Epithelial cell of prostate (primary cell): ENCODE measurements at places on chromosomes 12 and 14.

DNA sequence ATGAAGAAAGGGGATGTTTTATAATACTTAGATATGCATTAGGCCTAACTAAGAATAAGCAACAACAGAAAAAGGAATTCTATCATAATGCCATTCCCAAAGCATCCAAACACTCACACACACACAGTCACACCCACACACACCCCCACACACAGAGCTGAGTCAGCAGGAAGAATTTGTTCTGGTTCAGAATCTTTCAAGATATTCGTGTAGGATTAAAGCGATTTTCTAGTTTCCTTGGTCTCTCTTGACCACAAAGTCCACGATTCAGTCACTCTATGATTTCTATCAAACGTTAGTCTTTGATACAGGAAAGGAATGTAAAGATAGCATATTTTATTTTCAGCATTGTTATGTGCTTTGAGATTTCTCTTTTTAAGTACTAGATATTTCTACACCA is 382.6 kb upstream of the DCN start:
- no peak for DNase-seq

DNA sequence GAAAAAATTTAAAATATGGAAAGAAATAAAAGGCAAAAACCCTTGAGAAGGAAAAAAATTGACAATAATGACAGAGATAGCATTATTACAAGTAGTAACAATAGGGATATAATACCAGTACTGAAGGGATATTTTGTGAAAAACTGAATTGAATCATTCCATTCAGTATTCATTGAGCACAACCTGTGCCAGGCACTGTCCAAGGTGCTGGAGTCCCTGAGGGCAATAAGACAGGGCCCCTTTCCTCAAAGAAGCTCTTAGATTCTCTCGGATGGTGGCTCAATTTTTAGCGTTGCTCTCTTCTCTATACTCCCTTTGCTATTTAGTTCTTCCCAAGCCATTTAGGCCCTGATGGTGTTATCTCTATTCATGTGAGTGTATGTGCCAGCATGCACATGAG is 34.3 kb upstream of the GAS2L3 start:
- no peak for DNase-seq

DNA sequence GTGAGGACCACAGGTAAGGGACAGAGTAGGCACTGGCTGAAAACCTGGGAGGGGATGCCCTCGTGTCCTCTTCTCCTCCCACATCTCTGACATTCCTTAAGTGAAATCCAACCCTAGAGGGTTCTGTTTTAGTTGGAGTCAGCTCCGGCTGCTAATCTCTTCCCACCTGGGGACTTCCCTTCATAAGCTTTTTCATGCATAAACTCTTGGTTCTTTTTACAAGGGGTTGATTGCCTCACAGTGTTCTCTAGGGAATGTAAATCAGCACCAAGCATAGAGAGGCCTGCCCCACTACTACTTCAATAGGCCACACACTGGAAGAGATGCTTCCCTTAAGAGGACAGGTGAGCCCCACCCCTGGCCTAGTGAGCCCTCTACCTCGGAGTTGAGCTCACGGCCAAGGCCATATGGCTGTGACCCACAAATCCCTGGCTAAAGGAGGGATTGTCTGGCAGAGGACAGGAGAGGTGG is 3.2 kb upstream of the SYNDIG1L start:
- DNase-seq, result no peak

DNA sequence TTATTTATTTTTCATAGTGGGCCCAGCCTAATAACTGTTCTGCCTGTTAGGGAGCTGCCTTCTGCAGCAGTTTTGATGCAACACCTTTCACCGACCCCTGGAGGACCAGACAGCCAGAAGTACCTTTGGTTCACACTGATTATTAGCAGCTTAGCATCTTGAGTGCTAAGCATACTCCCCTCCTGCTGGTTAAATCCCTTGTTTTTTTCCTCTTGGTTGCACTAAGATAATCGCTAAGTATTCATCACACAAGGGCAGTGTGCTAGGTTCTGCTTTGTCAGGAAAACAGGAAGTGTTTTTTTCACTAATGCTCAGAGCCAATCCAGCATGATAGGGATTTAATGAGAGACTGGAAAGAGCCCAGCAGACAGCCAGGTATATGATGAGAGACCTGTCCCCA is 437.0 kb downstream of the FUT8 start:
- no peak for DNase-seq

- DNase-seq, result no peak
Observed at GRCh38 chr12:46200551-46200950, 68.3 kb downstream of the SLC38A1 start.

- DNase-seq, result no peak
Observed at GRCh38 chr14:21440859-21441258, 15.1 kb downstream of the CHD8 start.

GRCh38 chr12:39618701-39619100 is 902 bp downstream of the ABCD2 start:
- DNase-seq, result no peak
